Stimulated activated CD4-positive, alpha-beta T cell treated with anti-CD3 and anti-CD28 coated beads, Interleukin-4, amount 100 ng/mL, for 24 hours (primary cell): ENCODE measurements at places on chromosomes 13 and 19.
A peak's percentile ranks its signal among the peaks of the same experiment; 100 is the strongest.

- DNase-seq, result peak; percentile 56
These were observed 131.5 kb downstream of the RGCC start for GRCh38 chr13:41588899-41589298.

- no peak for DNase-seq
These were observed 1.8 kb downstream of the ZNF460 start for GRCh38 chr19:57282011-57282643.

- no peak for DNase-seq
These were observed 31.8 kb downstream of the DOCK9 start for GRCh38 chr13:98945863-98946605.

- no peak for DNase-seq
These were observed 23.4 kb downstream of the DGKH start for GRCh38 chr13:42071672-42072419.

- DNase-seq, result no peak
These were observed 23.0 kb downstream of the DPP9 start for GRCh38 chr19:4700693-4700970.

- DNase-seq, result no peak
These were observed 5.7 kb upstream of the OR7G3 start for GRCh38 chr19:9132422-9132821.

GRCh38 chr13:63631006-63631405 is 2215.4 kb upstream of the PCDH20 start:
- DNase-seq, result no peak

- no peak for DNase-seq
These were observed 47.0 kb downstream of the ESD start for GRCh38 chr13:46749951-46750350.

DNA sequence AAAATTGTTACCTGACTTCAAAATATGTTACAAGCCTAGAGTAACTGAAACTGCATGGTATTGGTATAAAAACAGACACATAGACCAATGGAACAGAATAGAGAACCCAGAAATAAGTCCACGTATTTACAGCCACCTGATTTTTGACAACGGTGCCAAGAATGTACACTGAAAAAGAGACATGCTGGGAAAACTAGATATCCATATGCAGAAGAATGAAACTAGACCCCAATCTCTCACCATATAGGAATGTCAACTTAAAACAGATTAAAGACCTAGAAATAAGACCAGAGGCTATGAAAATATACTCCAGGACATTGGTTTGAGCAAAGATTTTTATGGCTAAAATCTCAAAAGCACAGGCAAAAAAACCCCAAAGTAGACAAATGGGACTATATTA is 76.5 kb downstream of the LATS2 start:
- no peak for DNase-seq

- DNase-seq, result no peak
These were observed 2678.4 kb downstream of the PCDH9 start for GRCh38 chr13:64551755-64552154.

DNA sequence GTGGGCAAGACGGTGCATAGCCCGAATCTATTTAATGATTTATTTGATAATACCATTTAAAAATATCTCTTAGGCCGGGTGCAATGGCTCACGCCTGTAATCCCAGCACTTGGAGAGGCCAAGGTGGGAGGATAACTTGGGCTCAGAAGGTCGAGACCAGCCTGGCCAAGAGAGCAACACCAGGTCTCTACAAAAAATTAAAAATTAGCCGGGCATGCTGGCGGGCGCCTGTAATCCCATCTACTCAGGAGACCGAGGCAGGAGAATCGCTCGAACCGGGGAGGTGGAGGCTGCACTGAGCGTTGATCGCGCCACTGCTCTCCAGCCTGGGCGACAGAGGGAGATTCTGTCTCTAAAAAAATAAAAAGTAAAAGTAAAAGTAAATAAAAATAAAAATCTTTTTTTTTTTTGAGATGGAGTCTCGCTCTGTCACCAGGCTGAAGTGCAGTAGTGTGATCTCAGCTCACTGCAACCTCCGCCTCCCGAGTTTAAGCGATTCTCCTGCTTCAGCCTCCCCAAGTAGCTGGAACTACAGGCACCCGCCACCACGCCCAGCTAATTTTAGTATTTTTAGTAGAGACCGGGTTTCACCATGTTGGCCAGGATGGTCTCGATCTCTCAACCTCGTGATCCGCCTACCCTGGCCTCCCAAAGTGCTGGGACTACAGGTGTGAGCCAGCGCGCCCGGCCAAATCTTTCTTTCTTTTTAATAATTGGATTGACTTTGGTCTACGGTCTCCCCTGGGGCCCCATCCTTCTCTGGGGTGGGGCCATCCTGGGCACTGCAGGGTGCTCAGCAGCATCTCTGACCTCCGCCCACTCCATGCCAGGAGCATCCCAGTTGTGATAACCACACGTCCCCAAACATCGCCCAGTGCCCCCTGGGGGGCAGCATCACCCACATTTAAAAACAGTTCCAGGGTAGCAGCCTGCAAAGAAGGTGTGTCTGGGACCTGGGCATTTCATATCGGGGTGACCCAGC is 90.7 kb downstream of the GNG7 start:
- no peak for DNase-seq

DNA sequence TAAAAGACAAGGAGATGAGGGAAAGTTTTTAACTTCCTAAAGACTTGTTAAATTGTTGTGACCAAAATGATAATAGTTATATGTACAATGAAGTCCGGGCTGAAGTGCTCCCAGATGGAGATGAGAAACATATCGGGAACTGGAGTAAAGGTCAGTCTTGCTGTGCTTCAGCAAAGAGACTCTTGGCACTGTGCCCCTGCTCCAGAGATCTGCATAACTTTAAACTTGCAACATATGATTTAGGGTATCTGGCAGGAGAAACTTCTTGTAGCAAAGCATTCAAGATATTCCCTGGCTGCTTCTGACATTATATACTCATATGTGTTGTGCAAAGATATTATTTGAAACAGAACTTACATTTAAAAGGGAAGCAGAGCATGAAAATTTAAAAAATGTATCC is 786.6 kb upstream of the SLITRK6 start:
- DNase-seq, result no peak

DNA sequence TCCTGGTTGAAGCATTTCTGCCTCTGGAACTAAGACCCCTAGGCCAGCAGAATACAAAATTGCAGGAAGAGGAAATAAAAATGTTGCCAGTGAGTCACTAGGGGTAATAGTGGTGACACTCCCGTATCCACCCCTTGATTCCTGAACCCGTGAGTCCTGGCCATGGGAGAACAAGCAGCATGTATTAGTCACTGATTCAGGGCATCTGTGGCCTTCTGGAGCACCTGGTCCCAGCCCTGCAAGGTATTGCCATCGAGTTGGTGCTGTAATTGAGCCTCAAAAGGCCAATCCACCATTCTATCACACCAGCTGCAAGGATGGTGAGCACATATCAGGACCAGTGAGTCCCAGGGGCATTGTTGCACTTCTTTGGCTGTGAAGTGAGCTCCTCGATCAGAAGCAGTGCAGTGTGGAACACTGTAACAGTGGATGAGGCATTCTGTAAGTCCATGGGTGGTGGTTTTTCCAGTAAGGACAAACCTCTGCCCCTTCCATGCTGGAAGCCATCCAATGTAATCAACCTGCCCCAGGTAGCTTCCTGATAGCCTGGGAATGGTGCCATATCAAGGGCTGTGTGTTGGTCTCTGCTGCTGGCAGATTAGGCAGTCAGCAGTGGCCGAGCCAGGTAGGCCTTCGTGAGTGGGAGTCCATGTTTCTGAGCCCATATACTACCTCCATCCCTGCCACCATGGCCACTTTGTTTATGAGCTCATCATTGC is 39.6 kb downstream of the C1QTNF9 start:
- DNase-seq, result no peak

GRCh38 chr13:20988033-20988908 is 73.1 kb downstream of the LATS2 start:
- no peak for DNase-seq

DNA sequence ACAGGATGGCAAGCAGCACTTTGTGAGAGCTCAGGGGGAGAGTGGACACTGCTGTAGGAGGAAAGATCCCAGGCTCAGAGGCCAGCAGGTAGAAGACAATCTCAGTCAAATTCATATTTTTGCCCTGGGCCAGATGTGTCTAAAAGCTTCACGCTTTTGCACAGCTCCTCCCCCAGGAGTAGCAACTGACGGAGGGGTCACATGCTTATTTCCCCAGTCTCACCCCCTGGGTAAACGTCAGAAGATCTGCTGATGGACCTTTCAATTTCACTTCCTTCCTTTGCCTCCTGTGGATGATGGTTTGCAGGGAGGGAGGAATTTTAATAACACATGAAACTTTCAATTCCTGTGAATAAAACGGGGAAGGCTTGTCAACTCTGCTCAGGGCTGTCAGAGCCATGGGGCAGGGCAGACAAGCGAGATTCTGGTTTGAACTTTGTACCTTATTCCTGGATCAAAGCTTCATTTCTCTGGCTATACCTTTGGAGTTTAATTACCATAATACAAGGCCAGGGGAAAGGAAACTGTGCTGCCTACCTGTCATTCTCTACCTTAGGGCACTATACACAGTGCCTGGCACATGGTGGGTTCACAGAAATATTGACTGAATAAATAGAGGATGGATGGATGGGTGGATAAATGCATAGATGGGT is 41.0 kb downstream of the POU4F1 start:
- DNase-seq, result no peak

GRCh38 chr19:40225440-40226305 is 816 bp downstream of the CCNP start:
- no peak for DNase-seq

- DNase-seq, result no peak
These were observed 146.9 kb downstream of the TEX29 start for GRCh38 chr13:111467111-111467890.

DNA sequence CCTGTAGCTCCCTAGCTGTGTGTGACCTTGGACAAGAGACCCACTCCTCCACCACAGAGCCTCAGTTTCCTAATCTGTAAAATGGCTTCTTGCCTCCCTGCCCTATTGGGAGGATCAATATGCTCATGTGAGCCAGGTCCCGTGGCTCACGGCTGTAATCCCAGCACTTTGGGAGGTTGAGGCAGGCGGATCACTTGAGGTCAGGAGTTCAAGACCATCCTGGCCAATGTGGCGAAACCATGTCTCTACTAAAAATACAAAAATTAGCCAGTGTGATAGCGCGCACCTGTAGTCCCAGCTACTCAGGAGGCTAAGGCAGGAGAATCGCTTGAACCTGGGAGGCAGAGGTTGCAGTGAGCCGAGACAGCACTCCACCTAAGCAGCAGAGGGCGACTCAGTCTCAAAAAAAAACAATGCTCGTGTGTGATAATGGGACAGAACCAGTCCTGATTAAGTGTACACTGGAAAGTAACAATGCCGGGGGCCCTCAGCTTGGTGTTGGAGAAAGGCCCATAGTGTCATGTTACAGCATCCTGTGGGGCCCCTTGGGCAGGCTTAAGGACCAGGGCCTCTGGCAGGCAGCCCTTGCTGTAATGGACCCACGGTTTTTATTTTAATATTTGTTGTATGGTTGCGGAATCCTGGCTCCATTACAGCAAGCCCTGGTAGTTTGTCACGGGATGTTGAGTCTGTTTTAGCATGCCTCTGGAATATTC is 6.8 kb downstream of the RPS11 start:
- DNase-seq, result peak; percentile 50

GRCh38 chr13:106367361-106367971 is 168.0 kb downstream of the EFNB2 start:
- DNase-seq, result no peak

- DNase-seq, result peak; percentile 38
These were observed 65.1 kb downstream of the KCNRG start for GRCh38 chr13:50080203-50080910.

DNA sequence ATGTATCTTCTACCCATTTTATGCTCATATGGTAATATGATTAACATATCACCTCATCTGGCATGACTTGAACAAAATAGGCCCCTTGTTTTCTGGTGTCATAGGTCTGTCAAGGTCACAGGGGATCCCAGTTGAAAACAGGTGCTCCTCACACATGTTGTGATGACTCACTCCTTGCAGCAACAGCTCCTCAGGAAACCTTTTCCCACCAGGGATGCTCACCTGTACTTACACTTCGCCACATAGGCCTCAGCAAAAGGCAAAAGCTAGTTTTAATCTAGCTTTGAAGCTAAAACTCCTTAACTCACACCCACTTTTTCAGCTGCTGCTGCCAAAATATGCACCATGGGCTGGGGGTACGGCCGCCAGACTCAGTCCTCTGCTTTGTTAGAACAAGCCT is 110.0 kb upstream of the SOX21 start:
- no peak for DNase-seq

- no peak for DNase-seq
These were observed 210.9 kb downstream of the GPC5 start for GRCh38 chr13:91609353-91609752.

- DNase-seq, result no peak
These were observed 25.7 kb upstream of the WASF3 start for GRCh38 chr13:26531742-26532141.

DNA sequence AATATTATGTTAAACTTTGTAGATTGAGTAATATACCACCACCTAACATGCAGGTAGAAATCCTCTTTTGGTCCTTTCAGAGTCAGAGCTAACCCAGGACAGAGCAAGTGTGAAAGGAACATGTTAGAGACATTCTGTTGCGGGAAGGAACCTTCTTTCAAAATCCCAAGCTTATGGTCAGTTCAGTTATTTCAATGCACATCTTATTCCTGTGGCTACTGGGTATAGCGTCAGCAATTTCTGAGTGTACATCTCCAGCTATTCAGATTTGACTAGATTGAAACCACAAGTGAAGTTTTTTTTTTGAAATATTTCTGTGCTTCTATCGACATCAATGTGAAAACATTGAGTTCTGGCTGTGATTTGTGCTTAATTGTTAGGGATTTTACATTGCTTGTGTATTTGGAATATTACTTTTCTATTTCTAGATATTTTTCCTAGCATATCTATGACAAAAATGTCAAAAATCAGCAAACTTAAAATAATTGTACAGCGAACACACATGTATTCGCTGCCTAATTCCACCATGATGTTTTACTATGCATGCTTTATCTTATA is 165.3 kb downstream of the LMO7 start:
- DNase-seq, result no peak

DNA sequence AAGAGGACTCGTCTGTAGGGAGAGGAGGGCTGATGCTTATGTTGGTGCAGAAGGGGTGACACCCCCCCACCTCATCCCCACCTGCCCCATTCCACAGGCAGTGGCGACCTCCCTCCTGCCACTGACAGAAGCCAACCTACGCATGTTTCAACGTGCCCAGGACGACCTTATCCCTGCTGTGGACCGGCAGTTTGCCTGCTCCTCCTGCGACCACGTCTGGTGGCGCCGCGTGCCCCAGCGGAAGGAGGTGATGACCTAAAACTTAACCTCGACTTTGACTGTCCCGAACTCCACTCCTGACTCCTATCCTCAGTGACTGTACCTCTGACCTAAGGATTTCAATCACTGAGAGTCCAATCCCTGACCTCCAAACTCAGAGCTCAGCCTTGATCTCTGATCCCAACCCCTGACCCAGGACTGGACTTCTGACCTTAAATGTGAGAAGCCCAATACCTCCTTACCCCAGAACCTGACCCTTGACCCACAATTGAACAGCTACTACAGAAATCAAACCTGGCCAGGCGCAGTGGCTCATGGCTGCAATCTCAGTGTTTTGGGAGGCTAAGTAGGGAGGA is 3.8 kb downstream of the SHFL start:
- no peak for DNase-seq

- no peak for DNase-seq
These were observed 530.6 kb upstream of the SPRY2 start for GRCh38 chr13:80871481-80871880.

- DNase-seq, result peak; percentile 76
These were observed 11.3 kb downstream of the PEAK3 start for GRCh38 chr19:2270423-2271233.
